Neural progenitor cell (in vitro differentiated cells): ENCODE measurements at places on chromosomes 11 and 22. TPM values are rescaled to one million over a fixed set of nuclear protein-coding genes. Genes with fewer than 3 reads are reported as not detected.
A peak's percentile ranks its signal among the peaks of the same experiment; 100 is the strongest.

GRCh38 chr11:36141196-36141953 is 147.8 kb downstream of the COMMD9 start:
- H3K27me3 ChIP-seq, result no peaks in the 10 kb centered on the region
- H3K4me3 ChIP-seq, result no peak overlapping the region
- peak overlapping the region; percentile 21 for H3K27ac ChIP-seq
- DNase-seq, result no peak
- H3K36me3 ChIP-seq, result no peaks in the 10 kb centered on the region
- H3K4me1 ChIP-seq, result peaks cover 20% of the 10 kb centered on the region

DNA sequence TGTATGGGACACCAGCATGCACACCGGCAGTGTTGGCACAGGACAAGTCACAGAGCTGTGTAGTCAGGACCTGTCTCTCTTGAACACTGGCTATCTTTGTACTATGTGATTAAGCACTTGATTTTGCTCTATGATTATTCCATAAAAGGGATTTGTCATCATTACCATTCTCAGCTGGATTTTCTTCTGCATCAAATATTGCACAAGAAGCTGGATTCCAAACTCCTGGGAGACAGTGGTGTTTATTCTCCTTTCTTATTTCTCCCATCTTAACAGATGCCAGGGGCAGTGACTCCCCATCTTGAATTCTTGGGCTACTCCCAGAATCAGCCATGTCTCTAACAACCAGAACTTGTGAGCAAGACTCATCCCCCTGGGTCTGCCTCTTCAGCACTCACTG is 62.5 kb upstream of the GNAZ start:
- H3K4me1 ChIP-seq, result no peaks in the 10 kb centered on the region
- no peak overlapping the region for H3K4me3 ChIP-seq
- peaks cover 41% of the 10 kb centered on the region for H3K27me3 ChIP-seq
- H3K36me3 ChIP-seq, result no peaks in the 10 kb centered on the region
- DNase-seq, result no peak
- H3K27ac ChIP-seq, result no peak overlapping the region

GRCh38 chr11:128058580-128059208 is 528.7 kb downstream of the ETS1 start:
- H3K27me3 ChIP-seq, result no peaks in the 10 kb centered on the region
- no peak for DNase-seq
- H3K36me3 ChIP-seq, result no peaks in the 10 kb centered on the region

DNA sequence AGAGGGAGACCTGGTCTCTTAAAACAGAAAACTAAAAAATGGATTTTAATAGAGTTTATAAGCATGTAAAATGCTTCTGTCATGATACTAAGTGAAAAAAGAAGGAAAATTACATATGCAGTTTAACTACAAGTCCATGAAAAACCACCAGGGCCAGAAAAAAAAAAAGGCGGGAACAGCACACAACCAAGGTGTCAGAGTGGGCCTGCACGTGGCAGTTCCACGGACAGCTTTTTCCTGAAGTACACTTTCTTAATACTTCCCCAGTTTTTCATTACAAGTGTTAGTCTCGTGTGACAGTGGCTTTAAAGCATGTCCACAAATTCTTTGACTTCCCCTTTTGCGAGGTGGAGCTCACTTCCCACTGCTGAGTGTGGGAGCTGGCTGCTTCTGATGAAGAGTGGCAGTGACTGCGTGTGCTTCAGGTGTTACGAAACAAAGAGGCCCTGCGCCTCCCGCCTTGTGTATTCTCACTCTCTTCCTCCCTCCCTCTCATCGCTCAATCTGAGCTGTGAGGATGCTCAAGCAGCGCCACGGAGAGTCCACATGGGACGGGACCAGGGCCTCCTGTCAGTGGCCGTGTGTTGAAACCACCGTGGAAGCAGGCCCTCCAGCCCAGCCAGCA is 16.4 kb downstream of the PPM1F start:
- H3K36me3 ChIP-seq, result no peaks in the 10 kb centered on the region
- H3K4me1 ChIP-seq, result no peaks in the 10 kb centered on the region
- H3K27ac ChIP-seq, result no peak overlapping the region
- DNase-seq, result no peak
- no peak overlapping the region for H3K4me3 ChIP-seq

GRCh38 chr11:13861411-13861810 is 101.1 kb upstream of the SPON1 start:
- no peaks in the 10 kb centered on the region for H3K27me3 ChIP-seq
- no peak overlapping the region for H3K4me3 ChIP-seq
- peaks cover 12% of the 10 kb centered on the region for H3K4me1 ChIP-seq
- H3K27ac ChIP-seq, result no peak overlapping the region
- DNase-seq, result no peak

GRCh38 chr11:69704508-69705253 is 859 bp upstream of the FGF19 start:
- DNase-seq, result peak; percentile 95
- H3K36me3 ChIP-seq, result no peaks in the 10 kb centered on the region
- H3K4me3 ChIP-seq, result peak overlapping the region; percentile 48
- no peak overlapping the region for H3K27ac ChIP-seq

DNA sequence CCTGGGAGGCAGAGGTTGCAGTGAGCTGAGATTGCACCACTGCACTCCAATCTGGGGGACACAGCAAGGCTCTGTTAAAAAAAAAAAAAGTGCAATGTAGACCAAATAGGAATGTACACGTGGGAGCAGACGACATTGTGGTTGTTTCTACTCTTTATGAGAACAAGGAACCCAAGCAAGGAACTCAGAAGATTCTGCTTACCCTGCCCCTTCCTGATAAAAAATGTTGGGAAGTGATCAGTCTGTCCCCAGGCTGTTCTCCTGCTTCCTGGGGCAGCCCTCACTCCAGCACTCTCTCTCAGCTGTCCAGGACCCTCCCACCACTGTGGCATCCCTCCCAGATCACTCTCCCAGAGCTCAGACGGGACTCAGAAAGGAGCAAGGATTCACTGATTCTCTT is 31.8 kb downstream of the SLCO2B1 start:
- no peak overlapping the region for H3K27ac ChIP-seq
- no peak overlapping the region for H3K4me3 ChIP-seq
- no peaks in the 10 kb centered on the region for H3K27me3 ChIP-seq
- no peaks in the 10 kb centered on the region for H3K36me3 ChIP-seq
- no peaks in the 10 kb centered on the region for H3K4me1 ChIP-seq

DNA sequence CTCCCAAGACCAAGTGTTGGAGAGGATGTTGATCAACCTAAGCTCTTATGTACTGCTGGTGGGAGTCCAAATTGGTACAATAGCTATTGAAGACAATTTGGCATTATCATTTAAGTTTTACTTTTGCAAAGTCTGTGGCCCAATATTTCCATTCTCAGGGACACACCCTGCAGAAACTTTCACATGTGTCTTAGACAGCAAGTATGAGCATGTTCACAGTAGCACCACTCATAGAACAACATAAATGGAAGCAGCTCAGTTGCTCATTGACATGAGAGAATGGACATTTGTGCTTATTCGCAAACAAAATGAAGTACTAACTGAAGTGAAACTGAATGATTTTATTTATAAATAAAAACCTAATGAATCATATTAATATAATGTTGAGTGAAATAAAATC is 135.5 kb downstream of the NOX4 start:
- H3K36me3 ChIP-seq, result no peaks in the 10 kb centered on the region
- H3K27ac ChIP-seq, result no peak overlapping the region
- no peak overlapping the region for H3K4me3 ChIP-seq

- no peaks in the 10 kb centered on the region for H3K27me3 ChIP-seq
- no peak for DNase-seq
- no peaks in the 10 kb centered on the region for H3K36me3 ChIP-seq
- no peak overlapping the region for H3K27ac ChIP-seq
- no peak overlapping the region for H3K4me3 ChIP-seq
Measured at GRCh38 chr22:48227341-48228018, 1465.0 kb downstream of the TBC1D22A start.

The VSIG10L2 gene
- not detected in 2 replicates for total RNA-seq

The APOBEC3C gene
- 3.0 and 4.6 TPM in 2 replicates for total RNA-seq

The TUB gene
- total RNA-seq, result 28.7 and 41.3 TPM in 2 replicates
